ENCODE measurements at places on chromosomes 3 and 15.

- DNase-seq, result no peak
Observed at GRCh38 chr3:145395421-145395820, 765.6 kb downstream of the PLOD2 start.

DNA sequence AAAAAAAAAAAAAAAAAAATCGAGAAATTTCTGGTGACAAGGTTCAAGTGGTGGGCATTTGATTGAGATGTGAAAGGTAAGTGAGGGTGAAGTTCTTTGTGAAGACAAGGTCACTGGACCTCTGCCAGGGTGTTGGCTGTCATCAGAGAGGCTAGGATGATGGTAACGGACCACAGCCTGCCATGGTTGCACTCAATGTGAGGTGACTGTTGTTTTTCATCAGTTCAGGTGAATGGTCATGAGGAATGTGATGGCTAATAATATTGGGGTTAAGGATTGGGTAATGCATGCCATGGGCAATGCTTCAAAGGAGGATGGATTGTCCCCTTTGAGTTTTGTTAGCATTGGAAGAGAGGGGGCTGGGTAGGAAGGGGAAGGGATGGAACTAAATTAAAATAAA lies 4.3 kb upstream of the ALPK3 start:
- DNase-seq, result no peak

GRCh38 chr15:54659646-54660045 lies 537.1 kb downstream of the RSL24D1 start:
- no peak for DNase-seq

- DNase-seq, result no peak
Observed at GRCh38 chr3:189389346-189389745, 217.6 kb downstream of the TPRG1 start.

DNA sequence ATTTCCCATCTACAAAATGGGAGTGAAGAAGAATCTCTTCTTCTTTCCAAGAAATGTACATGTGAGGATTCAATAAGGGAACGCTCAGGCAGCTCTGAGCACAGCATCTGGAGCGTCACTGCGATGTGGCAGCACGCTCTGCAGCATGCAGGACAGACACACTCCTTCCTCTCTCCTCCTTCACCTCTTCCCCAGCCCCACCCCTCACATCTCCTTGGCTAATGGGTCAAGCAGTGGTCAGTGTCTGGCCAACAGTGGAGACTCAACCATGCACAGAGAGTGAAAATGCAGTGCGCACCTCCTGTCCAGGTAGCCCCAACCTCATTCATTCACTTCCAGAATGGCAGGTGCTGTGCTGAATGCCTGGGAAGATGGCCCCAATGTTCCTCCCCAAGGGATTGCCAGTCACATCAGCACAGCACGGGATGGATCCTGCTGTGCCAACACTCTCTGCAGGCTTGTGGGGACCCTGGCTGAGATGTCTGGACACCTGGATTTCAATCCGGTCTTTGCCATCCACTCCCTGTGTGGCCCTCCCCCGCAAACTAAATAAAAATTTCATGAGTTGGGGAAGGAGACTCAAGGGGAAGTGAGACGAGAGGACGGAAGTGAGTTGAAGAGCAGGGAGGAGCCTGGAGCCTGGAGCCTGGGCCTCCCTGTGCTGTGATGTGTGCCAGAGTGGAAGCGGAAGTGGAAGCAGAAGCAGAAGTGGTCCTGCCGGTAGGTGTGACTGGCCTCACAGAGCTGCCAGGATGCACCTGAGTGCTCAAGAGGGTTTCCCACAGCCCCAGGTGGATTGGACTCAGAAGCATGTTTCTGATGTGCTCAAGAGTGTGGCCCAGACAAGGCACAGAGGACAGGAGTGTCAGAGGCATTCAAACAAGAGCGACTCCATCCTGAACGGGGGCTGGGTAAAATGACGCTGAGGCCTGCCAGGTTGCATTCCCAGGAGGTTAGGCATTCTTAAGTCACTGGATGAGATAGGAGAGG lies 163.9 kb downstream of the SMAD6 start:
- no peak for DNase-seq

- no peak for DNase-seq
Observed at GRCh38 chr15:35540021-35540420, 5.9 kb downstream of the DPH6 start.

- no peak for DNase-seq
Observed at GRCh38 chr3:13711911-13712650, 163.2 kb downstream of the FBLN2 start.

GRCh38 chr3:38084334-38085310 lies 45.6 kb downstream of the DLEC1 start:
- no peak for DNase-seq

DNA sequence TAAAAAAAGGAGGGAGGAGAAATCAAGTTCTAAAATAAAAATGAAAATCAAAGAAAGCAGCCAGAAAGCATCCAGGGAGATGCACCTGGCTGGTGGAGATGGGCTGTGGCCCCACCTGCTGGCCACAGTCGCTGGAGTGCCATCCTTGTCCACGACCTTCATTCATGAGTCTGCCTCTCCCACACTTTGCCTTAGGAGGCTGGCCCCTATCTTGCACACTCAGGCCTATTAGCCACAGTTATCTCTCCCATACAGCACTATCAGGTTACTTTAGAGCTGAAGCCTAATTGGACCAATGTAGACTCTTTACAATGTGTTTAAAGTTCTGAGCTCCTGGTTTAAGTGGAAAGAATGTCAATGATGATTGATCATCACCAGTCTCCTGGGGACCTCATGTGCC lies 392.0 kb upstream of the RORA start:
- peak; percentile 85 for DNase-seq

DNA sequence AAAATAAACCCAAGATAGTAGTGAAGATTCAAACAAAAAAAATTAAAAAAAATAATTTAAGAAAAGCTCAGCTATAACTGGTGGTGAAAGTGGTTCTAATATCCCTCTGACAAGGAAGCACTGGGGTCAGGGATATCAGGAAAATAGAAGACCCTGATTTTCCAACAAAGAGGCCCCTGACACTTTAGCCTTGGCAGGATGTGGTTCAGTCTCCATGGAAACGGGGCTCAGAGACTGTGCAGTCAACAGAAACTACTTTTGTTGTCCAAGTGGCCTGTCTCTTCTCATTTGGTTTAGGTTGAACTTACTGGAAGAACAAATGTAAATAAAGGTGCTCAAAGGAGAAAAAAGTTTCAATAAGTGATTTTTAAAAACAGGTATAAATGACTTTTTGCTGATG lies 27.2 kb downstream of the INTS14 start:
- DNase-seq, result no peak

- DNase-seq, result no peak
Observed at GRCh38 chr15:52290800-52291199, 4.8 kb downstream of the MYO5C start.

- no peak for DNase-seq
Observed at GRCh38 chr3:17052363-17052762, 167.6 kb downstream of the PLCL2 start.

DNA sequence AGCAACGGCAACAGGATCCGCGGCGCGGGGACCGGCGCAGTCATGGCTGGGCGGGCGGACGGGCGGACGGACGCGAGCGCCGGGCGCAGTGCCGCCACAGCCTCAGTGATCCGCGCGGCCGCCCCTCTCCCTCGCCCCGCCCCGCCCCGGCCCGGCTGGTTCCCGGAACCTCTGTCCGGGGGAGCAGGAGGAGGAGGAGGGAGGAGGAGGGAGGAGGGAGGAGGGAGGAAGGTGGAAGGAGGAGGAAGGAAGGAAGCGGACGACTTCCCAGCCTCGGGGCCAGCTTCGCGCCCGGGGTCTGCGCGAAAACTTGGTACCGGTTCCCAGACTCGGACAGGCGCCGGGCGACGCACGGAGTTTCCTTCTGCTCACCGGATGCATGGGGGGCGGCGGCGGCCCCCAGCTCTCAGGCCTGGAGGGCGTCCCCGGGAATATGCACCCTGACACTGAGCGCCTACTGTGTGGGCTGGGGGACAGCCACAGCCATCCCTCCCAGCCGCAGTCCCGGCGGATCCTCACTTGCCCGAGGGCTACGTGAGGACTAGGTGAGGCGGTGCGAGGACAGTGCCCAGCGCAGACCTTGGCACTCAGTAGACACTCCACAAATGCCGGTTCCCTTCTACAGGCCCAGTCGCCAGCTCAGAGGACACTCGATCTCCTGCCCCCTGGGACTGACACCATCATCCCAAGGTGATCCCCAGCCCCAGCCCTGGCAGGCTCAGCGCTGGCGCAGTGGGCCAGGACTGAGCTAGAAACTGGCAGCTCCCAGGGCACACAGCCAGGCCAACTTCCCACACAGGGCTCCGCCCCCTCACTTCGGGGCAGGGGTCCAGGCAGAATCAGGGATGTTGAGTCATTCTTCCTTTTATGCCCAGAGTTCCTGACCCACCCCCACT lies at the start of gene SHISA5:
TSS of gene SHISA5 (minus strand) at position 124 of the 896 bp plus-strand sequence. CDS start at position 44, 80 bp downstream.
- DNase-seq, result peak; percentile 70

GRCh38 chr15:67967871-67968431 lies 86.2 kb upstream of the PIAS1 start:
- DNase-seq, result peak; percentile 29

- DNase-seq, result no peak
Observed at GRCh38 chr15:101000271-101000681, 81.1 kb downstream of the LRRK1 start.

GRCh38 chr15:27028858-27029477 lies 58.0 kb downstream of the GABRG3 start:
- no peak for DNase-seq

- DNase-seq, result no peak
Observed at GRCh38 chr3:29275309-29275708, 5.6 kb upstream of the RBMS3 start.

GRCh38 chr3:171269542-171269941 lies 190.7 kb downstream of the TNIK start:
- no peak for DNase-seq

- DNase-seq, result no peak
Observed at GRCh38 chr3:53707222-53707621, 139.0 kb downstream of the CHDH start.

DNA sequence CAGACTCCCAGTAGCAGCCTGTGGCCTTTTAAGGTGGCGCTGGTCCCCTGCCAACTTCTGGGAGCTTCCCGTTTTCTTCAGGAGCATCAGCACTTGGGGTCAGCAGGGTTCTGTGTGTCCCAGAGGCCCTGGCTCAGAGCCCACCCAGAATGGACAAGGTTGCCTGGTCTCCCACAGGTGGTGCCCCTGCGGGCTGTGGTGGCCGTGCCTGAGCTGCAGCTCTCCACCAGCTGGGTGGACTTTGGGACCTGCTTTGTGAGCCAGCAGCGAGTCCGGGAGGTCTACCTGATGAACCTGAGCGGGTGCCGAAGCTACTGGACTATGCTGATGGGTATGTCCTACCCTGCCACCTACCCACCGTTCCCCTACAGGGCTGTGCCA lies 15.5 kb downstream of the ACAA1 start:
- no peak for DNase-seq

DNA sequence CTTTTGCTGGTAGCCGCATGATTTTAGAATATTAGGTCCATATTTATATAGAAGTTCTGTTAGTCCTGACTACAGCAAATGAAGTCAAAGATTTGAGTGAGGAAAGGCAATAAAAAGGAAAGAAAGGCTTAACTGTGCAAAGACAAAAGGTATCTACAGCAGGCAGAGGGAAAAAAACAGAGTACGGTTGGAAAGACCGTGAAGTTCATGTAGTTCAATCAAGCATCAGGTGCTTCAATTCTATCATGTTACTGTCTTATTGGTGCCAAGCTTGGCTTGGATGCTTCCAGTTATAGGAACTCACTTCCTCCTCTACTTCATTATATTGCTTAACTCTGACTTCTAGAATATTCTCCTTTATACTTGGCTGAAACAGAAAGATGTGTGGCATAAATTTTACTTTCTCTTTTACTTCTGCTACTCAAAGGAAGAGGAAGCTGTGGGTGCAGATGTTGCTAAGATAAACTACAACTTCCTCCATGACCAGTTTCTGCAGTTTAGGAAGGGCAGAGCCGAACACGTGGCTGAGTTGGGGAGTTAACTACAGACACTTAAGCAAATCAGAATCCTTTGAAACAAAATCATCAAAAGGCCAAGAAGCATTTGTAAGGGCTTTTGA lies 72.6 kb upstream of the ZBED2 start:
- peak; percentile 76 for DNase-seq

DNA sequence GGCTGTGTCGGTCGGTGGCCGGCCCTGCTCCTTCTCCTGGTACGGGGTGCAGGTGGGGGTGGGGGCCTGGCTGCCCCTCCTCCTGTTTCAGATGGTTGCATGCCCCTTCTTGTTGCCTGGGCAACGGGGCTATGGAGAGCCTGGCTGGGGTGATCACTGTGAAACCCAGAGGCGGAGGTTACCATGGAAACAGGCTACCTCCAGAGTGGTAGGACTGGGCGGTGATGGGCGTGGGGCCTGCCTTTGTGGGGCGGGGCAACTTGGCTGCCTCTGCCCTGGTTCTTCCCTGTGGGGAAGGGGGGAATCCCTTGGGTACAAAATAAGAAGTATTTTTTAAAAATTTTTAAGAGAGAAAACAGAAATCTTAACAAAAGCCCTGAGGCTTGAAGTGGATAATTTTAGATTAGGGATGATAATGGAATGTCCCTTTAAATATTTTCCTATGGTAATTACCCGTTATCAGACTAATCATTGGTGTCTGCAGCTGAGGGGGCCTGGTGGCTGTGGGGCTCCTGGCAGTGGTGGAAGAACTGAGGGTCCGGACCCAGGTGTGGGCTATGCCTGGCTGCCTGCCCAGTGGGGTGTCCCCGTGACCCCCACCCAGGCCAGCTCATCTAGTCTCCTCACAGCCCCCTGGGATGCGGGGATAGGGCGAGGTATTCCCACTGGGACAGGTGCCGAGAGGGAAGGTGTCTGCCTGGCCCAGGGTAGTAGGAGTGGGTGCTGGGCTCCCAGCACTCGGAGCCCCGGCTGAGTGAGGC lies 32.5 kb downstream of the PLXNA1 start:
- peak; percentile 41 for DNase-seq

DNA sequence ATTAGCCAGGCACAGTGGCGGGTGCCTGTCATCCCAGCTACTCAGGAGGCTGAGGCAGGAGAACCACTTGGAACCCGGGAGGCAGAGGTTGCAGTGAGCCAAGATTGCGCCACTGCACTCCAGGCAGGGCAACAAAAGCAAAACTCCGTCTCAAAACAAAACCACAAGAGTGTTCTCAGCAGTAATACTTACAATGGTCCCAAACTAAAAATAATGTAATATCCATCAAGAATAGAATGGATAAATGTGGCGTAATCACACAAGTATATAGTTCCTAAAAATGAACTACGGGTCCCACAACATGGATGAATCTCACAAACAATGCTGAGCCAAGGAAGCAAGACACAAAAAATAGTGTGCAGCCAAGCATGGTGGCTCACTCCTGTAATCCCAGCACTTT lies 39.2 kb downstream of the STAG1 start:
- DNase-seq, result no peak

DNA sequence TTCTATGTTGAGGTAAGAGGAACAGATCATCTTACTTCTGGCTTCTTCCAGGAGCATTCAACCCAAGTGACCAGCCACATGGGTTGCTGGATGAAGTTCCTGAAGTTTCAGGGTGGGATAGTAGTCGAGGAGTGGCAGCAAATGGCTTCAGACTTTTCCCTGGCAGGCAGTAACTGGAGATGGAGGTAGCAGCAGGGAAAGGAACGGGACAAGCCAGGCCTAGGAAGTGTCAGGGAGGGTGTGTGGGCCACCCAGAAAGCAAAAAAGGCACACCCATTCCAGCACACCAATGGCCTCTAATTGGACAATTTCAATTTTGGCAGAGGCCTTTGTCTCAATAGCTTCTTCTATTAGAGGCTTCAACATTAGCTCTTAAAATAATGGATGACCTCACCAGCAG lies 498.6 kb upstream of the ATP11B start:
- no peak for DNase-seq
